ENCODE measurements at places on chromosomes 12 and 14. TPM values are rescaled to one million over a fixed set of nuclear protein-coding genes. Genes with fewer than 3 reads are reported as not detected.

DNA sequence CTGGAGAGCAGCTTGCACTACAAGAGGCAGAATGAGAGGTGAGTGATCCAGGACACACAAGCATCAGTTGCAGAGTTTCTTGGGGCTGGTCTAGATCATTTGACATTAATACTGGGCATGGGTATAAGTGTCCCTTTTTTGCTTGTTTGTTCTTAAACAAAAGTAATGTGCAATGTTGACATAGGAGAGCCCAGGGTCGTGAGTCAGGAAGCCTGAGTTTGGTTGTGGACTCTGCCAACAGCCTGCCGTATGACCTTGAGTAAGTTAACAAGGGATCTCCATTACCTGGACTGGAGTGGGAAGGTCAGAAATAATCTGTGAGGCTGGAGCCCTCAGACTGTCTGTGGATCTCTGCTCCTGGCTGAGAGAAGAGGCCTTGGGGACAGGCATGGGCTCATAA is 170.3 kb downstream of the KCNA5 start:
- no peak for DNase-seq
- H3K27me3 ChIP-seq, result peaks cover 5% of the 10 kb centered on the region
- no peaks in the 10 kb centered on the region for H3K36me3 ChIP-seq
- H3K4me3 ChIP-seq, result no peak overlapping the region
- no peaks in the 10 kb centered on the region for H3K4me1 ChIP-seq

GRCh38 chr12:57837864-57838562 is 8.5 kb downstream of the CTDSP2 start:
- no peaks in the 10 kb centered on the region for H3K27me3 ChIP-seq
- H3K4me1 ChIP-seq, result peaks cover 89% of the 10 kb centered on the region
- peak overlapping the region; percentile 45 for H3K27ac ChIP-seq
- peak overlapping the region; percentile 33 for H3K4me3 ChIP-seq
- no peaks in the 10 kb centered on the region for H3K36me3 ChIP-seq

Gene CRIP2
- total RNA-seq, result 149 TPM

- H3K4me3 ChIP-seq, result peak overlapping the region; percentile 93
These were observed 941 bp upstream of the PPP1CC start for GRCh38 chr12:110743571-110744093.

DNA sequence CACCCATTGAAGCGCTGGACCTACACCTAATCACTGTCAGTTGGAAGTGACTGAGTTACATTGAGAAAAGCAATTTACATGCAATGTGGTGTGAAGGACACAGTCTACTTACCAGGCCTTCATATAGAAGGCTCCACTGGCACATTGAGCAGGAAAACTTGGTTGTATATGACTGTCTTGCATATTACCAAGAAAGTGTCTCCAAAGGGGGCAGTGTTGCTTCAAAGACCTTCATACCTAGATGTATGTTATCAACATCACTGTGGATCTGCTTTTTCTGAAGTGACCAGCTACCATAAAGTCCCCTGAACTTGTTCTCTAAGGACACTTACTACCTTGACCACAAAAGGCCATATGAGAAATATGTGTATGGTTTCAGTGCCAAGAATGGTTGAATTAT is 64.1 kb downstream of the NELL2 start:
- H3K4me1 ChIP-seq, result no peaks in the 10 kb centered on the region
- H3K36me3 ChIP-seq, result no peaks in the 10 kb centered on the region

DNA sequence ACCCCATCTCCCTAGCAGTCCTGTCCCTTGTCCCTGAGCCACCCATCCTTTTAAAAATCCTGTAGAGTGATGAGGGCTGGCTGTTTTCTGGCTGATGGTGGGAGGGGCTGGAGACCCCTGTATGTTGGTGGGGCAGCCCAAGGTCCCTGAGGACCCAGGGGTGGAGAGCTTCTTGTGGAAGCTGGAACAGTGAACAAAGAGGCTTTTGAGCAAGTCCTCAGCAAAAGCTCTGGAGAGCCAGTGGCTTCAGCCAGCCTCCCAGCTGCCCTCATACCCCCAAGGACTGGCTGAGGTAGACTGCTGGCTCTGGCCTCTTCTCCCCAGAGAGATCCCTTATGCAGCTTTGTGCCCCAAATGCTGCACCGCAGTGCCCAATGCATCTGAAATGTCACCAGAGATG is 29.2 kb upstream of the COL2A1 start:
- no peaks in the 10 kb centered on the region for H3K4me1 ChIP-seq
- no peak overlapping the region for H3K27ac ChIP-seq
- no peak for DNase-seq

All from GM23248 (cell line).